ENCODE measurements at places on chromosomes 3 and 15.

GRCh38 chr3:27423463-27423862 is 54.3 kb upstream of the NEK10 start:
- DNase-seq = no peak

GRCh38 chr3:152302521-152303021 is 33.8 kb downstream of the MBNL1 start:
- DNase-seq = no peak

DNA sequence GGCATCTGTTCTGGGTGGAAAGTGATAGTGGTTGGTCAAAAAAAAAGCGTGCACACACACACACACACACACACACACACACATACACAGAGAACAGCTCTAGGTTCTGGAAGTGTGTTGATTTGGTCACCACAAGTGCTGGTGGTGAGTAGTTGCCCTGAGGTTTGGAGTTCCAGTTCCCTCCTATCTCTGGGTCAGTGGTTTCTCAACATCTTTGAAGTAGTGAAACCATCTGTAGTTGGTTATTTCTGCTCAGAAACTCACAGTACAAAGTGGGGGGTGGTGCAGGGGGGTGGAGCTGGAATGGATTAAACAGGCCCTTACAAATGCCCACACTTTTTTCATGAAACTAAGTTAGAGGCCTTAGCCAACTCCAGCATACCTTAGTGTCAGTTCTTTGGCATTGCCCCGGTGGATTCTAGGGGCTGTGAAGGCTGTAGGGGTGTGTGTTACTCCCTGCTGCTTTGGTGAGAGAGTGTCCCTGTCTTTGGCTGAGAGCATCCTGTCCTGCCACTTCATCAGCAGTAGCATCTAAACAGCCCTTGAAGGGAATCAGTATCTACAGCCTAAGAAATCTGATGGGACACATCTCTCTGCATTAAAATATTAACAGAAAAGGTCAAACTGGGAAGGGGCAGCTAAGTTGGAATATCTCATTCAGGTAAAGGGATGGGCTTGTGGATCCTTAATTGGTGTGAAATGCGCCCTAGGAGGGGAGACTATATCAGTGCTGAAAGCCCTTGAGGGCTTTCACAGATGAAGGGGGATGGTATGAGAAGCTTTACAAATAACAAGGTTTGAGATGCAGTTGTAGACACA is 20.6 kb downstream of the SMAD3 start:
- no peak for DNase-seq

- no peak for DNase-seq
Observed at GRCh38 chr15:98420837-98421236, 227.5 kb upstream of the IGF1R start.

- DNase-seq = no peak
Observed at GRCh38 chr3:69338911-69339310, 47.0 kb downstream of the FRMD4B start.

DNA sequence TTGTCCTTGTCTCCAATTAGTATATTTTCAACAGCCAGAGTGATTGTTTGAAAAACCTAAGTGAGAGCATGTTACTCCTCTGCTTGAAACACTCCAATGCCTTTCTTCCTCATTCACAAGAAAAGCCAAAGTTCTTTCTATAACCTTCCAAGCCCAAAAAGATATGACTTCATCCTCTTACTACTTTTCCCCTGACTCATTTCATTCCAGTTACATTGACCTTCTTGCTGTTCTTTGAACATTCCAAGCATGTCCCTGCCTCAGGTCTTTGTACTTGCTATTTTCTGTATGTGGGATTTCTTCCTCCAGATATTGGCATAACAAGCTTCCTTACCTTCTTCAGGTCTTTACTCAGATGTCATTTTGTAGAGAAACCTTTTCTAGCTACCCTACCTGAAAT is 28.3 kb downstream of the EHHADH start:
- no peak for DNase-seq

Data from HEK293T (cell line).